Caco-2 (cell line): ENCODE measurements at places on chromosomes 11 and 22.

DNA sequence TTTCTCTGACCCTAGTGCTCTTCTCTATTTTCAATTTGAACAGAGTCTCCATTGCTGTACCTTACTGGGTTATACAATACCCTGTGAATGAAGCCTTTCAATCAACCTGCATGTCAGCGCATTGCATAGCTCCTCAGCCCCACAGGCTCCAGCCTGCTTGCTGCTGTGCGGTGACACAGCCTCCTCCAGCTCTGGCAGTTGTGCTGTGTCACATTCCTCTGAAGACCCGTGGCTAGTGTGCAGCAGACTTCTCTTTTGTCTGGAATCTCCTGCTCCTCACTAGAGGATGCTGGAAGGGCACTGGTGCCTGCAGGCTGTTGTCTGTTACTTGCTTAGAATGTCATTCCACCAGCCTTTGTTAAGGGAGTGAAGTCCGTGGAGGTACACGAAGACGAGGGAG is 390.1 kb upstream of the B3GAT1 start:
- peak; percentile 64 for DNase-seq

GRCh38 chr11:12811861-12812260 is 137.6 kb downstream of the TEAD1 start:
- no peak for DNase-seq

- DNase-seq: no peak
Measured at GRCh38 chr11:100441086-100441485, 246.0 kb upstream of the ARHGAP42 start.

DNA sequence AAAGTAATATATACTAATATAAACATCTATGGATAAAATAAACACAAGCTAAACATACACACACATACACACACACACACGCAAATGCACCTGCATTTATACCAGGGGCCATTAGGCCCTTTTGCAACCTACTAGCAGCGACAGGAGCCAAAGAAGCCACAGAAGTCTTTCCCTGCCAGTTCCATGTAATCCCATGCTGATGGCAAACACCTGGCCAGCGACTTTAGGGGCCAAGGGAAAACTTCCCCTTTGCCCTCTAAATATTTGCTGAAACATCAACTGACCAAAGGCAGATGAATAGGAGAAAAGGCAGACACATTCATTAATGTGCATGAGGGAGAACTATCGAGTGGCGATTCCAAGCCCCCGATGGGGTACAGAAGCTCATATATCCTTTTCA is 14.8 kb upstream of the P2RY2 start:
- no peak for DNase-seq

- DNase-seq: no peak
Measured at GRCh38 chr11:110613197-110613918, 98.9 kb downstream of the ARHGAP20 start.
